ENCODE measurements at places on chromosomes 11 and 22. TPM values are rescaled to one million over a fixed set of nuclear protein-coding genes. Genes with fewer than 3 reads are reported as not detected.

Gene RBMXL2
- not detected for total RNA-seq

Gene PNPLA3
- 34.5 TPM for total RNA-seq

Gene FAM180B
- total RNA-seq = 2.8 TPM

- no peak for DNase-seq
Observed at GRCh38 chr11:70040869-70041501, 37.1 kb upstream of the ANO1 start.

DNA sequence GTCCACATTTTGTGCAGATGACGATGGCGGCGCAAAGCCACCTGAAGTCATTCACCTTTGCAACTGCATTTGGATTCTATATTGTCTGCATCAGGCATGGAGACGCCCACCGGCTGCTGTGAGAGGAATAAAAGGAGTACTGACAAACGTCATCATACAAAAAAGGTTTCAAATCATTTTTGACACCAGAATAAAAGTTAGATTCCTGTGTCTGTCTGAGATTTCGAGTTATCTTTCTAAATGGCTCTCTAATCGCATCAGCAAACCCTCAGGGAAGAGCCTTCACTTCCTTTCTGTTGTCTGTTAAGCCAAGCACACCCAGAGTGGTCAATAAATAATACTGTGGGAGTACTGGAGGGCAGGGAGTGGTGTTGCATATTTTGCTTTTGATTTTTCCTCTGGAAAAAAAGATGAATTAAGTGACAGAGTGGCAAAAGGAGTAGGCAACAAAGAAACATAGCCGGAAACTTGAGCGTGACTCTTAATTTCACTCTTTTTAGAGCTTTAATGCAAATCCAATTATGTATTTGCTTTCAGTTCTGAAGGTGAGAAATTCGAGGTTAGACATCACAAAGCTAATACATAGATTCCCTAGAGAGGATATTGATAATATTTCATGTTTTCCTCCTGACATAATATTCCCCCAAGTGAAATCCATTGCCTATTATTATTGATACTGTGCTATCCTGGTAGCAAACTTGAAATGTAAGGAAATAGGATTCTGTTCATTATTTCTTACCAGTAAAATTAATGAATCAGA lies 150.8 kb upstream of the MTMR2 start:
- DNase-seq = no peak

All from myocyte (in vitro differentiated cells).